ENCODE measurements at places on chromosomes 3 and 15. TPM values are rescaled to one million over a fixed set of nuclear protein-coding genes. Genes with fewer than 3 reads are reported as not detected.

DNA sequence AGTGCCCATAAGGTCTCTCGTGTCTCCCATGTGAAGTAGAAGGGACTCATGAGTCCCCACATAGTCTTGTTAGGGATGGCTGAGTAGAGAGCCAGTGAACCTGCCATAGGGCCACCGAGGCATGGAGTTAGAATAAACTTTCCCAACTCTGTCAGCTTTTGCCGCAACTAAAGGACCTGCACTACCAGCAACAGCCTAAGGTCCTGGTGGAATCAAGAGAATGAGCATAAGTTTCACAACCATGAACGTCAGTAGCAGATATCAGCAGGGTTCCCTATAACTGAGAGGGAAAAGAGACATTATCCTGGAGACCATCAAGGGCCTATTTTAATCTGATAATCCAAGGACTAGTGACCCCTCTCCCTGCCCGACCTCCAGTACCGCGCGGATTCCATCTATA is 60.3 kb upstream of the FNDC3B start:
- no peaks in the 10 kb centered on the region for H3K36me3 ChIP-seq
- DNase-seq, result no peak
- no peaks in the 10 kb centered on the region for H3K4me1 ChIP-seq
- no peaks in the 10 kb centered on the region for H3K27me3 ChIP-seq
- H3K27ac ChIP-seq, result no peak overlapping the region
- H3K4me3 ChIP-seq, result no peak overlapping the region

The ITIH3 gene
- total RNA-seq, result 1,822 TPM

- no peak overlapping the region for H3K27ac ChIP-seq
- no peaks in the 10 kb centered on the region for H3K27me3 ChIP-seq
- no peaks in the 10 kb centered on the region for H3K4me1 ChIP-seq
- no peaks in the 10 kb centered on the region for H3K36me3 ChIP-seq
Measured at GRCh38 chr3:43785551-43785950, 94.8 kb downstream of the ABHD5 start.

- peak overlapping the region; percentile 5 for H3K4me3 ChIP-seq
- no peaks in the 10 kb centered on the region for H3K36me3 ChIP-seq
- DNase-seq, result no peak
- no peaks in the 10 kb centered on the region for H3K4me1 ChIP-seq
- H3K27me3 ChIP-seq, result no peaks in the 10 kb centered on the region
- peak overlapping the region; percentile 30 for H3K27ac ChIP-seq
Measured at GRCh38 chr3:124635169-124635539, 95.1 kb upstream of the UMPS start.

DNA sequence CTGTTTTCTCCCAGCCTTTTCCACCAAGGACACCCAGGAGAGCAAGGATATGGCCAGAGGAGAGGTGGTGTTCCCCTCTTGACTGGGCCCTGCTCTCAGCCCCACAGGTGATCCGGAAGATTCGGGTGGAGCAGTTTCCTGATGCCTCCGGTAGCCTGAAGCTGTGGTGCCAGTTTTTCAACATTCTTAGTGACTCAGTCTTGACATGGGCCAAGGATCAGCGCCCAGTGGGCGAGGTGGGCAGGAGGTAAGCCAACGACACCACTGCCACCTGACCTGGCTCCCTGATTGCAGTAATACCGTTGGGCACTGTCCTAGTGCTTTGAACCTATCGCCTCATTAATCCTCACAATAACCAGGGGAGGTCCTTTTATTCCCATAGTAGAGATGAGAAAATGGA is 25.3 kb upstream of the SLC28A1 start:
- no peak for DNase-seq
- no peaks in the 10 kb centered on the region for H3K4me1 ChIP-seq
- no peak overlapping the region for H3K27ac ChIP-seq

The CCK gene
- not detected for total RNA-seq

GRCh38 chr15:28936481-28936881 is 50.7 kb downstream of the APBA2 start:
- H3K27ac ChIP-seq, result no peak overlapping the region
- no peaks in the 10 kb centered on the region for H3K4me1 ChIP-seq
- no peak overlapping the region for H3K4me3 ChIP-seq
- no peak for DNase-seq

The SLC25A20 gene
- 100 TPM for total RNA-seq

DNA sequence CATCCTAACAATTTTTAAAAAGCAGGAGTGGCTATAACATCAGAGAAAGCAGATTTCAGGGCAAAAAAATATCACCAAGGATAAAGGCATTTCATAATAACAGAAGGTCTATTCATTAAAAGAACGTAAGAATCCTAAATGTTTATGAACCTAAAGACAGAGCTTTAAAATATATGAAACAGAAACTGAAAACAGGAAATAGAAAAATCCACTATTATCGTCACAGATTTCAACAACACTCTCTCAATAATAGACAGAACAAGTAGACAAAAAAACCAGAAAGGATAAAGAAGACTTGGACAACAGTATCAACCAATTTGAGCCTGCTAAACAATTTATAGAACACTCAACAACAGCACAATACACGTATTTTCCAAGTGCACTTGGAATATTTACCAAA is 71.4 kb downstream of the FBXL22 start:
- H3K27ac ChIP-seq, result no peak overlapping the region
- H3K36me3 ChIP-seq, result peaks cover 66% of the 10 kb centered on the region
- no peak for DNase-seq
- no peak overlapping the region for H3K4me3 ChIP-seq

The CSPG5 gene
- total RNA-seq, result 0.37 TPM

GRCh38 chr3:42509111-42509510 is 6.7 kb downstream of the VIPR1 start:
- peak; percentile 23 for DNase-seq
- no peak overlapping the region for H3K4me3 ChIP-seq
- H3K27me3 ChIP-seq, result no peaks in the 10 kb centered on the region

The SPSB4 gene
- total RNA-seq, result 1.0 TPM

DNA sequence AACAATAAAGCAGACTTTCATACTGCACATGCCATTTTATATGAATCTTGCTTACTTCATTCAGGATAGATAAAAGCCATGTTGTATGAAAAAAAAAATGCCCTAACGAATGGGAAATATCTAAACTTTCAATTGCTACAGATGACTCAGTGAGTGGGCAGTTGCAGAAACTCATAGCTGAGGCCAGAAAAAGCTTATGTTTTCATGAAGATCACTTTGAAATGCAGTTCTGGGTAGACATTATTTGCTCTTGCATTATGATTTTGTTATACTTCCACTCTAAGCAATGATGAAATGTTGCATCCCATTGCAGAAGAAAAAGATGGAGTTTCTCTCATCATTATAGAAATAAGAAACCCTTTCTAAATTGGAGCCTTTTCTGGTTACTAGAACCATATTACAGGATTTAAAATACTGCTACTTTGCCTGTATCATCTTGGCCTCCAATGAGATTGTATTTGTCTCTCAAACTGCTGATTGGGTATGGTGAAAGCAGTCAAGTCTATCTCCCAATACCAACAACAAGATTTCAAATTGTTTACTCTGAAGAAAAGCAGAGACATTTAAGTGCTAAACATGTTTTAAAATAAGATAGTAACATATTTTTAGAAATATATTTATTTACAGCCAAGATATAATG is 17.0 kb downstream of the PEAK1 start:
- no peaks in the 10 kb centered on the region for H3K27me3 ChIP-seq
- no peaks in the 10 kb centered on the region for H3K36me3 ChIP-seq
- no peak for DNase-seq
- no peak overlapping the region for H3K4me3 ChIP-seq

DNA sequence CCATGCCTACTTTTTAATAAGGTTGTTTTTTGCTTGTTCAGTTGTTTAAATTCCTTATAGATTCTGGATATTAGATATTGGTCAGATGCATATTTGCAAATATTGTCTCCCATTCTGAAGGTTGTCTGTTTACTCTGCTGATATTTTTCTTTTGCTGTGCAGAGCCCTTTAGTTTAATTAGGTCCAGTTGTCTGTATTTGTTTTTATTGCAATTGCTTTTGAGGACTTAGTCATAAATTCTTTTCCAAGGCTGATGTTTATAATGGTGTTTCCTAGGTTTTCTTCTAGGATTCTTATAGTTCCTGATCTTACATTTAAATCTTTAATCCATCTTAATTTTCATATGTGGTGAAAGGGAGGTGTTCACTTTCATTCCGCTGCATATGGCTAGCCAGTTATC is 77.4 kb downstream of the PTPRG start:
- no peaks in the 10 kb centered on the region for H3K27me3 ChIP-seq
- no peak for DNase-seq
- no peak overlapping the region for H3K4me3 ChIP-seq
- no peaks in the 10 kb centered on the region for H3K36me3 ChIP-seq
- no peak overlapping the region for H3K27ac ChIP-seq

DNA sequence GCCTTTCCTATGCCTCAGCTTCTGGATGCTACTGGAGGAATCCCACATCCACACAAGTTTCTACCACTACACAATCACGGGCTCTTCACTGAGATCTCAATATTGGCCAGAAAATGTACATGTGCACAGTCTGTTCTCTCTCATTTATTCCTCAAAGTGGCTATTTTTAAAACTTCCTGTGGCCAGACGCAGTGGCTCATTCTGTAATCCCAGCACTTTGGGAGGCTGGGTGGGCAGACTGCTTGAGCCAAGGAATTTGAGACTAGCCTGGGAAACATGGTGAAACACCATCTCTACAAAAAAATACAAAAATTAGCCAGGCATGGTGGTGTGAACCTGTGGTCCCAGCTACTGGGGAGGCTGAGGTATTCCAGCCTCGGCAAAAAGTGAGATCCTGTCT is 91.4 kb upstream of the PRTG start:
- H3K4me3 ChIP-seq, result no peak overlapping the region
- no peak overlapping the region for H3K27ac ChIP-seq
- no peaks in the 10 kb centered on the region for H3K4me1 ChIP-seq
- no peaks in the 10 kb centered on the region for H3K27me3 ChIP-seq
- H3K36me3 ChIP-seq, result peaks cover 8% of the 10 kb centered on the region

DNA sequence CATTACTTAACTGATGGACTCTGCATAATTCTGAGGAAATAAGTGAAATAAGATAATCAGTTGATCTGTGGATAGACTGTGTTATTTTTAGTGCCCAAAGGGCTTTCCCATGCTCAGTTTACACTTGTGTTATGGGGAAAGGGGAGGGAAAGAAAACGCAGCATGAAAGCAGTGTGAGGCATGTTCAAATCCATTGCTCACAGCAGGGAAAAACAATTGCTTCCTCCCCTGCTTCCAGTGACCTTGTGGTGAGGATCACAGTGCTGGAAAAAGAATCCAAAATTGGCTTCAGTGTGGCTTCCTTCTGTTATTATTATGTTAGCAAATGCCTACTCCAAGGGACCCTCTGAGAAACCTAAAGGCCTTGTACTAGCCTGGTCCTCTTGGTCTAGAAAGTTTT is 285.1 kb upstream of the CDIN1 start:
- H3K4me3 ChIP-seq, result no peak overlapping the region
- no peak for DNase-seq
- no peaks in the 10 kb centered on the region for H3K27me3 ChIP-seq

GRCh38 chr15:50790778-50791453 is 25.4 kb upstream of the SPPL2A start:
- no peaks in the 10 kb centered on the region for H3K4me1 ChIP-seq
- H3K36me3 ChIP-seq, result no peaks in the 10 kb centered on the region

The C15orf62 gene
- total RNA-seq, result 0.51 TPM

GRCh38 chr3:87332789-87333188 is 56.4 kb upstream of the POU1F1 start:
- peaks cover 5% of the 10 kb centered on the region for H3K27me3 ChIP-seq
- DNase-seq, result no peak
- no peaks in the 10 kb centered on the region for H3K4me1 ChIP-seq
- H3K4me3 ChIP-seq, result no peak overlapping the region

The TGM4 gene
- not detected for total RNA-seq

The CHRNA7 gene
- 0.35 TPM for total RNA-seq

The TIPIN gene
- 2.6 TPM for total RNA-seq
